ENCODE measurements at places on chromosomes 7 and 10. TPM values are rescaled to one million over a fixed set of nuclear protein-coding genes. Genes with fewer than 3 reads are reported as not detected.

MRLN gene
- total RNA-seq: not detected

PDE6C gene
- not detected for total RNA-seq

GPRIN2 gene
- 66.6 TPM for total RNA-seq

ANKRD16 gene
- 14.7 TPM for total RNA-seq

GPR26 gene
- not detected for total RNA-seq

IFIT3 gene
- 1.1 TPM for total RNA-seq

ARPC1A gene
- 128 TPM for total RNA-seq

OR13A1 gene
- not detected for total RNA-seq

TMEM176B gene
- total RNA-seq: 4.8 TPM

ITPRID1 gene
- total RNA-seq: 2.6 TPM

SSC4D gene
- 0.74 TPM for total RNA-seq

FAM24B gene
- total RNA-seq: 3.4 TPM

CABCOCO1 gene
- not detected for total RNA-seq

TMEM270 gene
- not detected for total RNA-seq

ABLIM1 gene
- 188 TPM for total RNA-seq

TUBAL3 gene
- 0.93 TPM for total RNA-seq

BTBD16 gene
- total RNA-seq: 2.7 TPM

ADCY1 gene
- total RNA-seq: 0.04 TPM

LZTS2 gene
- total RNA-seq: 76.7 TPM

GRID2IP gene
- 0.59 TPM for total RNA-seq

HPSE2 gene
- total RNA-seq: 0.57 TPM

GDF2 gene
- total RNA-seq: not detected

STMP1 gene
- total RNA-seq: 16.2 TPM

CFTR gene
- 2.7 TPM for total RNA-seq

FBXL15 gene
- total RNA-seq: 19.8 TPM

UTF1 gene
- not detected for total RNA-seq

CPA4 gene
- 107 TPM for total RNA-seq

CALHM3 gene
- not detected for total RNA-seq

TMEM140 gene
- 8.6 TPM for total RNA-seq

ADRB1 gene
- 0.88 TPM for total RNA-seq

ZNF107 gene
- total RNA-seq: 11.4 TPM

PALD1 gene
- 6.0 TPM for total RNA-seq

ANLN gene
- 14.1 TPM for total RNA-seq

HMX2 gene
- total RNA-seq: not detected

OR9A2 gene
- not detected for total RNA-seq

OR2A12 gene
- not detected for total RNA-seq

OR2A5 gene
- total RNA-seq: not detected

ALOX5 gene
- 13.7 TPM for total RNA-seq

DPP6 gene
- total RNA-seq: 4.2 TPM

ABHD11 gene
- total RNA-seq: 25.8 TPM

ARHGAP21 gene
- 43.6 TPM for total RNA-seq
